ENCODE measurements at places on chromosomes 2 and 18.

- DNase-seq, result no peak
Measured at GRCh38 chr2:48284621-48285212, 245.2 kb upstream of the STON1 start.

DNA sequence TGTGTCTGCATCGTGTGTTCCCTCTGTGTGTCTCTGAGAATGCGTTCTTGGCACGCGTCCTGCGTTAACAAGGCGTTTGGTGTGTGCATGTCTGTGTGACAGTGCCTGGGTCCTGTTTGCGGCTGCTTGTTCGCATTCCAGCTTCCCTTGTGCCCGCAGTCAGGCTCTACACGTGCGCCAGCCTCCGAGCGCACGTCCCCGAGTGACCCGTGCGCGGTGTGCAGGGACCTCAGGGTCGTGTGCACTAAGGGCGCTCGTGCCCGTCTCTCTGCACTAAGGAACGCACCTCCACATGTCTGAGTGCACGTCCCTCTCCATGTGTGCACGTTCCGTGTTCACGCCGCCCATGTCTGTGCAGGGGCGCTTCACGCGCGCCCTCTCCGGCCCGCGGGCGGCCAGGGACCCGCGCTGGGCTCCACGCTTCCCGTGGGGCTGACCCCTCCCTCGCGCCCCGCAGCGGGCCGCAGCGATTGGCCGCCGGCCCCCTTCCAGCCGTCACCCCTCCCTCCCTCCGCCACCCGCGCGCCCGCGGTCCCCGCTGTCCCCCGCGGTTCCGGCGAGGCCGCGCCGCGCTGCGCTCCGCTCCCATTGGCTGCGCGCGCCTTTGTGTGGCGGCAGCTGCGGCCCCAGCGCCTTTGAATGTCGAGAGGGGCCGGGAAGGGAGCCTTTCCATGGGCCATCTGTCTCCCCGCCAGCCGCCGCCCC is 229.4 kb downstream of the HAUS1 start:
- peak; percentile 74 for DNase-seq

- no peak for DNase-seq
Measured at GRCh38 chr2:105682401-105682800, 62.3 kb upstream of the NCK2 start.

DNA sequence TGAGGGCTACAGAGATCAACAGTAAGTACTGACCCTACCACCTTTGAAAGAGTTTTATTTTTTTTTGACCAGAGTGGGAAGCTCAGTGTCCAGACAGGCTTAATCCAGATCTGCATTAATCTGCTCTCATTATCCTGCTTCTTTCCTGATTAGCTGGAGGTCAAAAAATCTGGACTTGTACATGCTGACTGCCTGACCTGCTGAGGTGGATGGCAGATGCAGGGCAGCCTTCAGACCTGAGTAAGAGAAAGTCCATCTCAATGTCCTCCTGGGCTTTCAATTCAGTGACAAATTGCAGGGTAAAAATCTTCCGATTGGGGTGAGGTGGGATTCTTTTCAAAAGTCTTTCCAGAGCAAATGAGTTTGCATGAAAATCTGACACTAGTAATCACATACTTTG is 998.8 kb upstream of the PIK3C3 start:
- DNase-seq, result no peak

- DNase-seq, result no peak
Measured at GRCh38 chr2:60853531-60853930, 27.8 kb upstream of the REL start.

DNA sequence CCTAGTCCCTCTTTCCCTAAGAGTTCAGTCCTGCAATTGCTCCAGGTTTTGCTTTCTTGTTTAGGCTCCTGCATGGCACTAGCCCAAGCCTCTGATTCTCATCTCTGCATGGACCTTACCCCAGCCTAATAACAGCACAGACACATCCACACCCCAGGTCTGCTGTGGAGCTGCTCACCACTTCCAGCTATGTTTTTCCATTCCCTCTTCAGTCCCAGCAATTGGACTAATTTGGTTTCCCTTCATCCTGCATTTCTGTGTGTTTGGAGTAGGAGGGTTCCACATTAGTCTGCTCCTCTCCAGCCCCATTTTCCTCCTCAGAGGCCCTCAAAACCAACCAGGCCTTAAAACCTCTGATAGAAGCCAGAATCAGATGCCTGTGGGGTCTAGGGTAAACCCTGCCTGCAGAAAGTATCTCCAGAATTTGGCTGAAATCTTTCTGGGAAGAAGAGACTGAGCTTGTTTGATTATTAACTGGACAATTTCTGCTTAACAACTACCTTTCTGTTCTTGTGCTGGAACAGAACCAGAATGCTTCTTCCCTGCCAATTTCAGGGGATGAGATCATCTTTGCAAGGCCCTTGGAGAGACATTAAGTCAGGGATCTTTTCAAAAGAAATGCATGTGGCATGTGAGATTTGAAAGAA is 95.9 kb downstream of the GFPT1 start:
- DNase-seq, result no peak

DNA sequence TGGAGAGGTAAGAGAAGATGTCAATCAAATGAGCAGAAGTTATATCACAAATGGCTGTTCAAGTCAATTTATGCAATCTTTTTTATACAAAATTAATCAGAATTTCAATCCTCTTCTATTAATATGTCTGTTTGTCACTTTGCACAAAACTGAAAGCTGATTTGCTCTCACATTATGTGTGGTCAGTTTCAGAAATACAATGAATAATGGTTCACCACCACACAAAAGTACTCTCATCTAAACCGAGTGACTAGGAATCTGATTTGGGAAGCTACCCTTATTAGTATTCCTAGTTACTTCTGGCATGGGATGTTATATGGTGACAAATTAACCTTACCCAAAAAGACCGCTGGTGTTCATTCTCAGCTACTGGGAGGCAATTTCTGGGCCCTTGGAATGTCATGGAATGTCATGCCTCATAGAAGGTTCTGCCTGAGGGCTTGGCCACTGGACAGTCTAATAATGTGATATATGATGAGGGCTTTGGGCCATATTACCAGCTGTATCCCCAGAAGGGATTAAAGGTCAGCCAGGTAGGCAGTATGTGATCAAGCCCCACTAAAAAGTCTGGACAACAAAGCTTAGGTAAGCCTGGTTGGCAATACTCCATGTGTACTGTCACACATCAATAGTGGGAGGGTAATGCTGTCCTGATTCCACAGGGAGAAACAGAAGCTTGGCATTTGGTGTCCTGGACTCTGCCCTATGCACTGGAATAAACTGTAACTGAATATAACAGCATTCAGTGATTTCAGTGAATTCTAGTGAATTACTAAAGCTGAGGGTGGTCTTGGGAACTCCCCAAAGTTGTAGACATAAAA is 113.2 kb downstream of the PIGN start:
- DNase-seq, result no peak

GRCh38 chr2:212694398-212694797 is 155.8 kb upstream of the ERBB4 start:
- no peak for DNase-seq

DNA sequence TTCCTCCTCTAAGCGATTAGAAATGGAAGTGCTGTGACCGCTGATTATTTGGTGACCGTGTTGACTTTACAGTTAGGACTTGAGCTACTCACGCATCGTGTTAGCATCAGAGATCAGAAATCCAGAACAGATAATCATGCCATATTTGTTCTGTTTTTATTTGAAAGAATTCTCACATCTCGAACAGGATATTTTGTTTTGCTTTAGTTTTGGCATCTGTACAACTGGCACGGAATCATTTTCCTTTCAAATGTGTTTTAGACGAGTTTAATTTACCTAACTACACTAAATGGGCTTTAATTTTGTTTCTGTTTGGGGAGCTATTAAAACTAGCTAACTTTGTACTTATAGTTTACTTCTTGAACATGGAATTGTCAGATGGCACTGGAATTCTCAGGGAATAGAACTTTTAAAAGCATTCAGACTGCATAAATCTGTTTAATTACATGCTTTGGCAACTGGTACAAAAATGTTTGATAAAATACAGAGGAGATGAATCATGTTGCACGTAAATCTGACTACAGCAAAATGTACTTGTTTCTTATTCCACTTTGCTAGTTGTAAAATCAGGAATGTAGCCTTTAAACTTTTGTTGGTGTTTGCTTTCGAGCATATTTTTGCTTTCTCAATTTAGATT is 1.4 kb downstream of the ITPRID2 start:
- no peak for DNase-seq

DNA sequence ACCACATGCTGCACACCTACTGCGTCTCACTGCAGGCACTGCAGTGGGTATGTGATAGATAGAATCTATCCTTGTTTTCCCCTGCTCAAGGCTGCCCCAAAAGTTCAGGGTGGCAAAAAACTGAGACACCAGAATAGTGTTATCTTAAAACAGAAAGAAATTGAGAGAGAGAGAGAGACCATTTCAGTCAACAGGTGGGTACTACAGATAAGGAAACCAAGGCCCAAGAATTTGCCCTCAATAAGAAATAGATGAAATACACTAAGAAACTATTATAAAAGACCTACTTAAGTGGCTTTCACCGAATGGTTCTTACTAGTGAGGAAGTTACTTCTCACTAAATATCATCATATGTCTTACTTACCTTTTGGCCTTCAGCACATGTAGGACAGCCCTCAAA is 27.9 kb downstream of the EPG5 start:
- no peak for DNase-seq

DNA sequence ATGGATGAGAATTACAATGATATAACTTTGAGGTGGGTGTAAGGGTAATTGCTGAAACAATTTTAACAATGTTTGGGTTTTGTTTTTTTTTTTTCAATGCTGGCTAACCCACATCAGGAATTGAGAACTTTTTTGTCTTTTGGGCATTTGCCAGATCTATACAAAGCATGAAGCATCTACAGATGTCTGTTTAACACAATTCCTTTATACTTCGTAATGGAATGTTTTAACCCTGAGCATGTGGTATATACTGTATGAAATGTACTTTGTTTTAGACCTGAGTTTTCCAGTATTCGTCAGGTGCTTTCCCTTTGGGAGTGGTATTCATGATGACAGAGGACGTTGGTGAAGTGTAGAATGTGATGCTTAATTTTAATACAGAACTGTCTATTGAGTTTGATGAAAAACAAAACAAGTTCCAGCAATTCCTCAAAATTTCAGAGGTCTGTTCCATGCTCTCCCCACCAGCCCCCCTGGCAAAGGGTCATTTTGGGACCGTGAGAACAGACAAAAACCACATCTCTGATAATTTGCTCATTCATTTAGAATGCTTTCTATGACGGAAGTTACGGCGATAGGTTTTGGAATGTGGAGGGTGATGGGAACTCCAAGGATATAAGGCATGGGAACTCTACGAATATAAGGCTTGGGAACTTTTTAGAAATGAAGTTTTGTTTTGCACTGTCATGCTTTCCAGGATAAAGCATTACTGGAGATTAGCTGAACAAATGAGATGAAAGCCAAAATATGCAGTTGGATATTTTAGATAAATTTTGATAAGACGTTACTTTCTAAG is 14.1 kb downstream of the LIMS1 start:
- no peak for DNase-seq

DNA sequence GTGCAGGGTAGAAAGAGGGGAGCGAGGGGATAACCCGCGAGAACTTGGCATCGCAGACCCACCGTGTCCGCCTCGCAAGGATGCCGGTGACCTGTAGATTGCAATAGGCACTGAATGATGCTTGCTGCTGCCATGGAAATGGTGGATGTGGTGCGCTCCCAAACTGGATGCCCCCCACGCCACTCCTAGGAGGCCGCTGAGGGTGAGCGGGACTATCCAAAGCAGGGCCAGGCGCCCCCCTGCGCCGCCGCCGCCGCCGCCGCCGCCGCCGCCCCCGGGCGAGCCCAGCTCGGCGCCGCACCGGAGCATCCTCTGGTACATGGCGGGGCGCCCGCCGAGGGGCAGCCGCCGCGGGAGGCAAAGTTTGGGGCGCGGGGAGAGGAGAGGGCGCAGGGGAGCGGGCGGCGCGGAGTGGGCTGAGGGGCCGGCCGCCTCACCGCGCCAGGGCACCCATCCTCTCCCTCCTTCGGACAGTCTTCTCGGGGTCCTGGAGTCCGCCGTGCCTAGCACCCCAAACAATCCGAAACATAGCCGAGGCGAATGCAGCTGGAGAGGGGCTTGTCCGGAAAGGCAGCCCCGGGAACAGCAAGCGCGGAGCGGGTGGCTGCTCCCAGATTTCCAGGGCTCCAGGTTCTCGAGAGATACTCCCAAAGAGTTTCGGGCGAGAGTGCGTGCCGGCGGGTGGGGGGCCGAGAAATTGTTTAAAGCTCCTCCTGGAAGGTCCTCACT is 685.1 kb downstream of the NRXN1 start:
- DNase-seq, result no peak

DNA sequence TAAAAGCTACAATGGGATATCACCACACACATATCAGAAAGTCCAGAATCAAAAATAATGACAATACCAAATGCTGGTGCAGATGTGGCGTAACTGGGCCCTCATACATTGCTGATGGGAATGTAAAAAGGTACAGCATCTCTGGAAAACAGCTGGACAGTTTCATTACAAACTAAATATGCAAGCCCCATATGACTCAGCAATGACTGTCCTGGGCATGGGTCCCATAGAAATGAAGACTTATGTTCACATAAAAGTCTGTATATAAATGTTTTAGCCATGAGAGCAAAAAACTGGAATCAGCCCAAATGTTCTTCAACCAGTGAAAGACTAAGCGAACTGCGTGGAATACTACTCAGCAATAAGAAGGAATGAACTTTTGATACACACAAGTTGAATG is 56.7 kb downstream of the ALPK2 start:
- DNase-seq, result no peak

DNA sequence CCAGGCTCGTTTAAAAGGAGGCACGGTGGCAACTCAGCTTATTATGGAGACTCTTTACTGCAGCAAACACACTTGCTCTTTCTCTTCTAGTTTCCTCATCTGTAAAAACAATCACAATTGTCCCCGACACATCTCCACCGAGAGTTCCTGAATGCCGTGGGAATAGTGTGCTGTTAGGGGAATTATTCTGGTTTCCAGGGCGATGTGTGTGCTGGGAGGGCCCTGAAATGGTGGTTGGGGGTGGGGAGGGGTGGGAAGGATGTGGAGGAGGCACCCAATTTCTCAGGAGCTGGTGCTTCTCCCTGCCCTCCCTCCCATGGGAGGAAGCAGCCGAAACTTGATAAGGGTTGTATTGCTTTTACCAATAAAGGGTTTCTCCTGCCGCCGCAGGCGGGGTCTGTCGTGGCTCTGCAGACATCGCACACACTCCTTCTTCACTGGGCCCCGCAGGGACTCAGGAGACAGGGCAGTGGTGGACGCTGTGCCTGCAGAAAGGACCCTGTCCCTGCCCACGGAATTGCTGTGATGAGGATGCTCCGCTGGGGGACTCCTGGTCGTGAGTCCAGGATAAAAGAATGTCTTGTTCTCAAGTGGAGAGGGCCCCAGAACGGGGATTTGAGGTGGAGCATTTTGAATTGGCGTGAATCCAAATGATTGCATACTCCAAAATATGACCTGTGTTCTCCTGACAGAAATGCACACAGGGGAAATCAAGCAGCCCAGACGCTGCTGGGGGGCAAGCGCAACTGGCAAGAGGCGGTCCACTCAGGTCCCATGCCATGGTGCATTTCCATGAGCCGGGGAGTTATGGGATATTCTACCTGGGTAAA is 119.2 kb downstream of the ACKR3 start:
- DNase-seq, result no peak

GRCh38 chr2:68723181-68723580 is 11.4 kb upstream of the ARHGAP25 start:
- no peak for DNase-seq

All from frontal cortex (tissue), 4 donors.